WTC11 (cell line): ENCODE measurements at places on chromosomes 4 and X. TPM values are rescaled to one million over a fixed set of nuclear protein-coding genes. Genes with fewer than 3 reads are reported as not detected.

GRCh38 chrX:115504167-115504566 is 56.8 kb upstream of the PLS3 start:
- no peak overlapping the region for H3K4me3 ChIP-seq
- peaks cover 16% of the 10 kb centered on the region for H3K4me1 ChIP-seq
- no peak overlapping the region for H3K27ac ChIP-seq

- H3K4me1 ChIP-seq = peaks cover 30% of the 10 kb centered on the region
- H3K4me3 ChIP-seq = no peak overlapping the region
- no peak for DNase-seq
Measured at GRCh38 chrX:107146670-107147069, 28.0 kb upstream of the RBM41 start.

DNA sequence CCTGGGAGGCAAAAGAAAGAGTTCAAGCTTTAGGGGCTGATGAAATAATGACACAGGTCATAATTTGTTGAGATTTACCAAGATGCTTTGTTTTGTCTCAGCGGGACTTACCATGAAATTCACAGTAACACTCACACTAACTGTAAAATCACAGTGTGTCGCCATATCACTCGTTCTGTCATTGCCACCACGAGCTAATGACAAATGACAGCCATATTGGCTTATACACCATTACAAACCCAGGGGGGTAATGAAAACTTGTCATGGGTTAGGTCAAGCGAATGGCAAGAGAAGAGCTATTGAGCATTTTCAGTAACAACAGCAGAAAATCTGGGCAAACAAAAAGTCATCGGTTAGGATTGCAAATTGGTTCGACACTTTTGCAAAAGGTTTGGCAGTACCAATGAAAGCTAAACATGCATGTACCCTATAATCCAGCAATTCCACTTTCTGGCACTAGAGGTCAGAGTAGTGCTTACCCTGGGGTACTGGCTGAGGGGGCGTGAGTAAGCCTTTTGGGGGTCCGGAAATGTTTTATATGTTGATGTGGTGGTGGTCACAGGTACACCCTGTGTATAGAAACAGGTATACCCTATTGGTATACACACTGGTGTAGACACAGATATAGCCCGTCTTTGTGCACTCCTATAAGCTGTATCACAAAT is 83.9 kb upstream of the RAI2 start:
- H3K27ac ChIP-seq = no peak overlapping the region
- H3K27me3 ChIP-seq = peaks cover 6% of the 10 kb centered on the region; the same call in 1 of the 2 replicates
- H3K4me3 ChIP-seq = no peak overlapping the region
- peaks cover 9% of the 10 kb centered on the region for H3K4me1 ChIP-seq

DNA sequence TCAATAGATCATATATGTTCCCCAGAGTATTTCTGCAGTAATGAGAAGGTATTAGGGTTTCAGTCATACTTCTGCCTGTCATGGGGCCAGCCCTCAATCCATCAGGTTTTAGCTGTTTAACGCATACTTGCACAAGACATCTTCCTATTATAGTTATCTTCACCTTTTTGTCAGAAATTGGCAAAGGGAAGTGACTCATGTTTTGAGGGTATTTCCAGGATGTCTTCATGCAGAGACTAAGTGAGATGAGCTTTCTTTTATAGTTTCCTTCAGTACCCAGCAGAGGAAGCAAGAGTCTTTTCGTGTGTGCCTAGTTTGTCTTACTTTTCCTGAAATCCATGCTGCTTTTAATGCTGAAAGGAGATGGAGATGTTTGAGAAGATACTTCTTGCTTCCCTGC is 9.5 kb downstream of the CSTF2 start:
- H3K27ac ChIP-seq = no peak overlapping the region
- H3K4me3 ChIP-seq = no peak overlapping the region
- H3K4me1 ChIP-seq = no peaks in the 10 kb centered on the region
- no peak for DNase-seq
- no peaks in the 10 kb centered on the region for H3K27me3 ChIP-seq

DNA sequence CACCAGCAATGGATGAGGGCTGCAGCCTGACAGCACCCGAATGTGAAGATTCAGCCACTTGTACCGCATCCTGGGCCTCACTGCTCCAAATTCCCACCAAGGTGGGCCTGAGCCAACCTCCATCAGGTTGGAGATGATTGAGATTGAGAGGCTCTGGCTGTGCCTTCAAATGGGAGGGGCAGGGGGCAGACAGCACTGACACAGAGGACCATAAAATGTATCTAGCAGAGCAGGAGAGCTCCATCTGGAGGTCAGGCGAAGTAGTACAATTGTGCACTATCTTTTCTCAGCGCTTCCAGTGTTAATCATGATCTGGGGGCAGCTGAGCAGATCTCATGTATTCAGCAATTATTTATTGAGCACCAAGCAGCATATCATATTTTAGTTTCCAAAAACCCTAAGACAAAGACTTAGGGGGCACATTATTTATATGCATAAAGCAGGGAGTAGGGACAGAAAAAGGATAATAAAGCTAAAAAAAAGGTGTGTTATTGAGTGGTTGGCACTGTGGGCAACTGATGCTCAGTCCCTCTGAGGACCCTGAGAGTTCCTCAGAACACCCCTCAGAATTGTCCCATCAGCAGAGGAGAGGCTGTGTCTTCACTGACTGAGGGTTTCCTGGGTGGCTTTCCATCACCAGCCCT is 31.6 kb upstream of the C1QTNF7 start:
- peaks cover 23% of the 10 kb centered on the region for H3K4me1 ChIP-seq
- H3K4me3 ChIP-seq = no peak overlapping the region
- no peaks in the 10 kb centered on the region for H3K36me3 ChIP-seq
- peak; percentile 75 for DNase-seq
- H3K27ac ChIP-seq = no peak overlapping the region

- H3K36me3 ChIP-seq = no peaks in the 10 kb centered on the region
- H3K4me1 ChIP-seq = peaks cover 10% of the 10 kb centered on the region
- peaks cover 81% of the 10 kb centered on the region for H3K27me3 ChIP-seq
Measured at GRCh38 chrX:153644356-153645125, 2.5 kb upstream of the DUSP9 start.

DNA sequence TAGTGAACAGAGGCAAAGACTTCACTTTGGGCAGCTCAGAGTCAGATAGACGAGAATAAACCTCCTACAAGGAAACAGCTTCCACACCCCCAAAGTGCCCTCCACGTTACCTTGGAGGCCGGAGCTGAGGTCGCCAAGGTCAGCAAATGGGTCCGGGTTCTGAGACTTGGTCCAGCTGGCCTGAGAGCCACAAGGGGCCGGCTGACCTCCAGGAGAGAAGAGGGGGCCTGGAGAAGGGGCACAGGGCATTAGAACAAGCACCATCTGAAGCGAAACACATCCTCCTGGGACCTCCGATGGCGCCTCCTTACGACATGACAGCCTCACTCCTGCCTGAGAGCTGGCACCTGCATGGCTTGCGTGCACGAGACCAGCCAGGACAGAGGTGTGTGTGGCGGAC is 33.6 kb upstream of the CPLX1 start:
- H3K36me3 ChIP-seq = peaks cover 43% of the 10 kb centered on the region
- no peak overlapping the region for H3K27ac ChIP-seq
- H3K4me3 ChIP-seq = no peak overlapping the region
- no peak for DNase-seq

- H3K36me3 ChIP-seq = no peaks in the 10 kb centered on the region
- H3K4me3 ChIP-seq = no peak overlapping the region
- H3K27ac ChIP-seq = no peak overlapping the region
- no peaks in the 10 kb centered on the region for H3K27me3 ChIP-seq
Measured at GRCh38 chrX:148878371-148878770, 378.0 kb downstream of the AFF2 start.

GRCh38 chr4:7399440-7400234 is 35.1 kb downstream of the PSAPL1 start:
- DNase-seq = no peak
- H3K4me3 ChIP-seq = no peak overlapping the region
- no peaks in the 10 kb centered on the region for H3K36me3 ChIP-seq
- no peak overlapping the region for H3K27ac ChIP-seq
- no peaks in the 10 kb centered on the region for H3K4me1 ChIP-seq
- peaks cover 17% of the 10 kb centered on the region for H3K27me3 ChIP-seq

- no peak overlapping the region for H3K4me3 ChIP-seq
- peaks cover 19% of the 10 kb centered on the region for H3K27me3 ChIP-seq
- H3K27ac ChIP-seq = no peak overlapping the region
- no peak for DNase-seq
- no peaks in the 10 kb centered on the region for H3K36me3 ChIP-seq
Measured at GRCh38 chr4:150072471-150072870, 5.8 kb upstream of the DCLK2 start.

Gene CFI
- 0.16 to 0.25 TPM in 2 of 3 replicates, not detected in the other for total RNA-seq

Gene TGIF2LX
- not detected in 3 replicates for total RNA-seq

Gene MAGEE1
- total RNA-seq = 7.3 to 9.2 TPM (median 8.0 TPM) in 3 replicates
